ENCODE measurements at places on chromosomes 2 and 18.
A peak's percentile ranks its signal among the peaks of the same experiment; 100 is the strongest.

DNA sequence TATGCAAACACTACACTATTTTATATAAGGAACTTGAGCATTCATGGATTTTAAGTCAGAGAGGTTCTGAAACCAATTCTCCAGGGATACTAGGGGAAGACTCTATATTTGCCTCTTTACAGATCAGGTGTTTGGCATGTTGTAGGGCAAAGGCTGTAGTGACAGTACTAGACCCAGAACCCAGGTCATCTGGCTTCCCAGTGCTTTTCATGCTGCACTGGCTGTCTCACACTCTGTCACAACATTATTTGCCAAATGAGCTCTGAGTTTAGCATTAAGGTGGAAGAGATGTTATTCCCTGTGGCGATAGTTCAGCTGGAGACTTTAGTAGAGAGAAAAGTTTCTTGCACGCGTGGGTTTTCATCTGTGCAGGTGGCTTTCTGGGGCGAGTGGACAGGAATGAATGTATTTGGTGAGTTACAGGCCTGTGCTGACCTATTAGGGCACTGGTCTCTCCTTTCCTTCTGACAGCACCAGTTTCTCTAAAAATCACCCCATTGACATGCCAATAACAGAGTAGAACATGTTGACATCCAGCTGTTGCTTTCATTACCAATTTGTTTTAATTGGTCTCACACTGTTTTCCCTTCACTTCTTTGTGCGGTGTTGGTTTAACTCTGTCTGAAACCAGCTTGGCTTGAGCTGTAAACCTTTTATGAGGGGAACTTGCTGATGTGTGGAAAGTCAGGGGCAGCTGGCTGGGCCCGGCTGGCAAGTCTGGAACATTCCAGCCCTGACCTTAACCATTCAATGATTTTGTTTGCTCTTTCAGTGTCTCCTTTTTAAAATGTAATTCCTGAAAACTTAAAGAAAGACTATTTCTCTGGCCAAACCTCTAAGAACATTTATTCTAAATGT, 643.0 kb upstream of the FAM98A start:
- DNase-seq: peak; percentile 46

- DNase-seq: no peak
Measured at GRCh38 chr2:97706708-97707345, 6.5 kb upstream of the ZAP70 start.

DNA sequence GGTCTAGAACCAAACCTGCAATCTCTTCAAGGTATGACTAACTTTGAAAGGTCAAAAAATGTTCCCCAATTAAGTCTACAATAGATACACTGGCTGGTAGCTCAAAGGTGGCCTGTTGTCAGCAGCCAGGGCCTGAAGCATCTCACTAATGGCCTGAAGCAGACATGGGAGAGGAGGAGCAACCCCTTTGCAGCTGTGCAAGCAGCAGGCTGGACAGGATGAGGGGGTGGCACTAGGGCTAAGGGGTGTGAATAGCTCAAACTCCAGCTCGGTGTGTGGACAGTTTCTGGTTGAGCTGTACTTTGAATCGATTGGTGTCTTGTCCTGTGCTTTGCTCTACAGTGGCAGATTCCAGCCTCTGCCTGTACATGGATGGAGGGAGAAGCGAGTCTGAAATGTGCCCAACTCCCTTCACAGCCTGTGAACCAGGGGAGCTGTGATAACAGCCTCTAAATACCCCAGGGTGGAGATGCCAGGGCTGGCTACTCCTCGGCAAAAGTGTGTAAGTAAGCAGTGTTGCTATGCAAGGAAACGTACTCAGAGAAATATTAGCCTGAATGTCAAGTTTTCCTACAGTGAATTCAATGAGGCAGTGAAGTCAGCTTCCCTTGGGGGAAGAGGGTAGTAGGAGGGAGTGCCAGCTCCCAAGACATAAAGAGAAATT, 34.7 kb upstream of the DTNB start:
- no peak for DNase-seq

- no peak for DNase-seq
Measured at GRCh38 chr2:72144274-72144631, 3.4 kb downstream of the CYP26B1 start.

GRCh38 chr2:53033411-53033810, 734.2 kb upstream of the CHAC2 start:
- DNase-seq: no peak

- DNase-seq: no peak
Measured at GRCh38 chr2:15965564-15966019, 25.2 kb downstream of the MYCN start.

Measured in right lung (tissue), 10 donors.